Stimulated activated CD8-positive, alpha-beta memory T cell treated with anti-CD3 and anti-CD28 coated beads, Interleukin-12 subunit alpha, Interleukin-12 subunit beta, amount 100 ng/mL, for 4 hours (primary cell): ENCODE measurements at places on chromosomes 13 and 19.

DNA sequence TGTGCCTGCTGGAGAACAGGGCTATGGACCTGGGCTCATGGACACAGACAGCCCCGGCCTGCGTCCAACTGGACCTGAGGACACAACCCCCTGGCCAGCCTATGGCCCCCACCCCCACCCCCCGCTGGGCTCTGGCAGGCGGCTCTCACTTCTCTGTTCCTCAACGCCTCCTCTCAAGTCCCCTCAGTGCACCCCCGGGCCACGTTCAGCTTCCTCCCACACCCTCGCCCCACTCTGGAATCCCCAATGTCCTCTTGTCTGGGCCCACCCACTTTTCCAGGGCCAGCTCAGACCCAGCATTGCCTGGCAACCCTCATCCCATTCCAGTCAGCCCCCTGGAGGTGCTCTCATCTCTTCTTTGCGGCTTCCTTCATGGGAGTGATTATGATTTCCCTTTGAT is 130.2 kb upstream of the SPACA7 start:
- DNase-seq, result no peak

- no peak for DNase-seq
Observed at GRCh38 chr13:99656844-99657381, 155.6 kb downstream of the TM9SF2 start.

- DNase-seq, result no peak
Observed at GRCh38 chr13:113448545-113448884, 4.8 kb downstream of the ADPRHL1 start.

GRCh38 chr13:51276636-51277035 is 54.4 kb downstream of the FAM124A start:
- DNase-seq, result no peak

DNA sequence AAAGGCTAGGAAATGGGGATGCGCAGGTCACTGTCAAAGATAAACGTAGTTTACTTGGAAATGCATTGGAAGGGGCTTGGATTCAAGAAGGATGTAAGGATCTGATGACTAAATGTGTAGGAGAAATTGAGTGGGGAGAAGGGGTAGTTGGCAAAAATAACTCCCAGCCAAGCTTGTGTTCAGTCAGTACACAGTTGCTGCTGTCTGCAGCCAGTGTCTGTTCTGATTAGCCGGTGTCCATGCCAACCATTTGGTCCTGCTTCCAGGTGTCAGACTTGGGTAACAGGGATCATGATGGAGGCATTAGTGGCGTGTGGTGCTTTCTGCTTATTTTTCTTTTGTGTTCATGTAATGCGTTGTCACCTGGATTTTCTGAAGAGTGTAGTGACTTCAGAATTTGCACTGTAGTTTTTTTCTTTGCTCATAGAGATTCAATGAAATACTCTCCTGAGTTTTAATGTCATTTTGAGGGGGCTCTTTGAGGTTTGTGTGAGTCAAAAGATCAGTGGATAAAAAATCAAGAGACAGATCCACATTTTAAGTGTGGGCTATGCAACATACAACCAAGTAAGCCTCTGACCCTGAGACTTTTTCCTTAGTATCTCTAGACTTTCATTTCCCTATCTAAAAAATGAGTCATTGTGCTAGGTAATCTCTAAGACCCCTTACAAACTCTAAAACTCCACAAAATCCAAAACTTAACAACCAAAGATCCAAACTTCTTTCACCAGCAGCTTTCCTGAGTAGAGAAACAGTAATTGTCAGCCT is 103.9 kb downstream of the WDFY2 start:
- no peak for DNase-seq

- DNase-seq, result no peak
Observed at GRCh38 chr19:16726916-16727315, 7.3 kb downstream of the NWD1 start.

DNA sequence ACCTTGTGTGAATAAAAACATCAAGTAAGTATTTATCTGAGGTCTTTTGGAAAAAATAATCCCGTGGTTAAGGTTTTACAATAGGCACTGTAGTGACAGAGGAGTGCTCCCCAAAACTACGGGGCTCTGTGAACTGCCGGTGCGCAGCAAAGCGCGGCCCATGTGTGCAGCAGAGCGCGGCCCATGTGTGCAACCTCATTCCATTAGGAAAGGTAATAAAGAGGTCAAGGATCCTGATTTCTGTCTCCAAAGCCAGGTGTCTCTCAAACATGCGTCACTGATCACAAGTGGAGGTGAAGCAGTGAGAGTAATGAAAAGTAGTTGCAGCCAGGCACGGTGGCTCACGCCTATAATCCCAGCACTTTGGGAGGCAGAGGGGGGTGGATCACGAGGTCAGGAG is 58.7 kb downstream of the MRPL57 start:
- no peak for DNase-seq

- no peak for DNase-seq
Observed at GRCh38 chr13:77871596-77871995, 47.0 kb downstream of the EDNRB start.

DNA sequence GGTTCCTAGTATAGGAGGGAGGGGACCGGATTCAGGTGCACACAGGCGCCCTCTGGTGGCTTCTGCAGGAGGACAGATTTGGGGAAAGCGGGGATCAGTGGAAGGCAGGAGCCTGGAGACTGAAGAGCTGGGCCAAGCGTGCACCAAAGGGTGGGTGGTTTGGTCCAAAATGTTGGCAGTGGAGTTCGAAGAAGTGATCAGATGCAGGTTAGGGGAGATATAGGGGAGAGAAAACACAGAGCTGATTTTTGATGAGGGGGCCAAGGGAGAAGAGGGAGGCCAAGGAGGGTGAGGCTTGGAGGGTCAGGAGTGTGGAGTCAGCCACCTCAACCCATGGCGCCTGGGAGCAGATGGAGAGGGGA is 6.8 kb upstream of the CARM1 start:
- peak; percentile 49 for DNase-seq

DNA sequence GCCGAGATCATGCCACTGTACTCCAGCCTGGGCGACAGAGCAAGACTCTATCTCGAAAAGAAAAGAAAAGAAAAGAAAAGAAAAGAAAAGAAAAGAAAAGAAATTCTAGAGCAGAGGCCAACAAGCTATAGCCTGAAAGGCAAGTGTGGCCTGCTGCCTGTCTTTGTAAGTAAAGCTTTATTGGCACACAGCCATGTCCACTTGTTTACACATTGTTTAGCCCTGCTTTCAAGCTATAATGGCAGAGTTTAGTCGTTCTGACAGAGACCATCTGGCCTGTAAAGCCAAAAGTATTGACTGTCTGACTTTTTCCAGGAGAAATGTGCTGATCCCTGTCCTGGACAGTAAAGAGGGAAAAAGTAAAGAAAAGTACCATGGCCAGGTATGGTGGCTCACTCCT is 18.3 kb downstream of the NWD1 start:
- DNase-seq, result no peak

- DNase-seq, result no peak
Observed at GRCh38 chr19:17577457-17578097, 22.1 kb downstream of the COLGALT1 start.

DNA sequence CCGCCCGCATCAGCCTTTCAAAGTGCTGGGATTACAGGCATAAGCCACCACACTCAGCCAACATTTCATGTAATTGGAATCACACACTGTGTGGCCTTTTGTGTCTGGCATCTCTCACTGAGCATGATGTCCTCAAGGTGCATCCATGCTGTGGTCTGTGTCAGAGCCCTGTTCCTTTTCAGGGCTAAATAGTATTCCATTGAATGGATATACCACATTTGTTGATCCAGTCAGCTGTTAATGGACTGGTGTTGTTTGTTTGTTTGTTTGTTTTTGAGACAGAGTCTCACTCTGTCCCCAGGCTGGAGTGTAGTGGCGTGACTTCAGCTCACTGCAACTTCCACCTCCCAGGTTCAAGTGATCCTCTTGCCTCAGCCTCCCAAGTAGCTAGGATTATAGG is 17.9 kb downstream of the ATCAY start:
- no peak for DNase-seq

DNA sequence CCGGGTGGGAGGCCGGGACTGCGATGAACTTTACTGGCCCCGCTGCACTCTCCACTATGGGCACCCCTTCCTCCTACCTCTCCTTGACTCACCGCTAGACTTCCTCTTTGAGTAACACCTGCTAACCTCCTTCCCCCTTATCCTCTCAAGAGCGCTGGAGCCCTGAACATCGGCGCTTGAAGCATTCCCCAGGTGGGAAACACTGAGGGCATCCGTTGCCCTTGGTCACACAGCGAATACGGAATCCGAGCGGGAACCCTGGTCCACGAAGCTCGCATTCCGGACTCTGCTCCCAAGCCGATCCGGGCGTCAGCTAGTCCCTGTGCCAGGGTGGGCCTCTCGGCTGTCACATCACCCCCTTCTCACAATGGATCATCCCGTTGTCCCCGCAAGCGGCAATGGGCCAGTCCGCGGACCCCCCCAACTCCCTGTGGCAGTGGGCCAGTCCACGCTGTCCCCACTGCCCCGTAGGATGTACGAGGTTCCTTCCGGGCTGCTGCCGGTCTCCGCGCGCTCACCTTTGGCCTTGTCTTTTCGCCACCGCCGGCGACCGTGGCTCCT is 4.2 kb downstream of the LIPE start:
- peak; percentile 24 for DNase-seq

- no peak for DNase-seq
Observed at GRCh38 chr13:28475916-28476725, 18.8 kb downstream of the FLT1 start.

DNA sequence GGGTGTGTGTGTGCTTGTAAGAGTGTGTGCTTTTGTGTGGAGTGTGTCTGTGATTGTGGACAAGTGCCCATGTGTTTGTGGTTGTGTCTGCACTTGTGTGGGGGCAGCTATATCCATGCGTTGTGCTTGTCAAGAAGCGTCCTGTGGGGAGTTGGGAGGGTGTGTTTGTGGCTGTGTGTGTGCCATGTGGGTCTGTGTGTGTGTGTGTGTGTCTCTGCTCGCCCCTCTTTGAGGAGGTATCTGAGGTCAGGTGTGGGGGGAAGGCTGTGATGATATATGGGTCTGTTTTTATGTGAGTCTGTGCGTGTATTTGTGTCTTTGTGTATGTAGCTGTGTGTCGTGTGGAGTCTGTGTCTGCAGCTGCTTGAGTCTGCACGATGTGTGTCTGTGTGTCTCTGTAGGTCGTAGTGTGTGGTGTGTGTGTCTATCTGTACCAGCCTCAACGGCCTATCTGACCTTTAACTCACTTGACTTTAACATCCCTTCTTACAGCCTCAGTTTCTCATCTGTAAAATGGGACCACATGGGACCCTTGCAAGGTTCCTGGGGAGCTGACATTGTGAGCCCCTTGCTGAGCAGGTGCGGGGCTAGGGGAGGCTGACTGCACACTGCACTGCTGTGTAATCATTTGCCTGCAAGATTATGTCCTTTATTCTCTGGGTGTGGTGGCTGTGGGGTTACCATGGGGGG is 4.0 kb upstream of the NFIC start:
- DNase-seq, result no peak

DNA sequence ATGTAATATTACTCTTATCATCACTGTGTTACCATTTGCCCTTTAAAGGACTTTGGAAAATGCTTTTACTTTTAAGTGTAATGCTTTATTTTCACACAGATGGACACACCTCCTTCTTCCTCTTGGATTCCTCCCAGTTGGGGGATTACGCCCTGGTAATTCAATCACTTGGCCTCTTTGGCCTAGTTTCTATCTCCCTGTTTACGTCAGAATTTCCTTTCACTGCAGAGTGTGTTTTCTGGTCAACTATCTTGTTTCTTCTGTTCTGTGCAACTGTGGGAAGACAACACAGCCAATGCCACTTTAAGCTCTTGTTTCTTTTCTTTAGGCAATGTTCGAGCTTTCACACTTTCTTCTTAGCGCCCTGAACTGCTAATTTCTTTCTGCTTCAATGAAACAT is 257.3 kb upstream of the MAB21L1 start:
- no peak for DNase-seq

DNA sequence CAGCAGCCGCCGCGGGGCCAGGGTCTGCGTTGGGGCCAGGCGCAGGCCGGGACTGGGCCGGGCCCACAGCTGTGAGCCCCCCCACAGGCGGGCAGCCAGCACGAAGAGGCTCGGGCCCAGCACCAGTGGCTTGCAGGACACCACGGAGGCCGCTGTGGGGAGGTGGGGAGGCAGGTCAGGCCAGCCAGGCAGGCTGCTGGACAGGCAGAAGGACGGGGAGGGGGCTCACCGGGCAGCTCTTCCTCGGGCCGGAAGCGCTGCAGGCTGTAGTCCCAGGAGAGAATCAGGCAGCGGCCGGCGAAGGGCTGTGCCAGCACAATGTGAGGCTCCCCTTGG is 8.3 kb downstream of the LGI4 start:
- no peak for DNase-seq

- no peak for DNase-seq
Observed at GRCh38 chr13:112182251-112182650, 115.3 kb downstream of the SOX1 start.
